IPS DF 19.7 (cell line): ENCODE measurements at places on chromosomes 3 and 15.

- DNase-seq = no peak
Measured at GRCh38 chr3:184337399-184337714, at the start of gene FAM131A. TSS of gene FAM131A (plus strand) at chr3:184337600. CDS start at chr3:184337631, 31 bp downstream.

GRCh38 chr3:5258526-5258925 lies 71.0 kb downstream of the EDEM1 start:
- DNase-seq = no peak

GRCh38 chr15:67501836-67502461 lies 19.0 kb upstream of the C15orf61 start:
- DNase-seq = no peak

DNA sequence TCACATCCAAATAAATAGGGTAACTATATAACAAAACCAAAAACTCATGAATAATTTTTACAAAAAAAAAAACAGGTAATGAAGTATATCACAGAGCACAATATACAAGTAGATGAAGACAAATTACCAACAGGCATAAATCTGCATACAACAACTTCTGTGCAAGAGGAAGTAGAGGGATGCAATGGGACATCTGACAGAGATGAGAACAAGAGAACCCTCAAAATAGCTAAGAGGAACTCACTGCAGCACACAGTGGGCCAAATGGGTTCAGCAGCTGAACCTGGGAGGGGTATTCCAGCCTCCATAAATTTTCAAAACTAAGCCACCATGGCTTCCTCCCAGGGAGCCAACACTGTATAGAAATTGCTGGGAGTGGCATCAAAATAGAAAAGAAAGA lies 9.6 kb upstream of the BTLA start:
- no peak for DNase-seq

DNA sequence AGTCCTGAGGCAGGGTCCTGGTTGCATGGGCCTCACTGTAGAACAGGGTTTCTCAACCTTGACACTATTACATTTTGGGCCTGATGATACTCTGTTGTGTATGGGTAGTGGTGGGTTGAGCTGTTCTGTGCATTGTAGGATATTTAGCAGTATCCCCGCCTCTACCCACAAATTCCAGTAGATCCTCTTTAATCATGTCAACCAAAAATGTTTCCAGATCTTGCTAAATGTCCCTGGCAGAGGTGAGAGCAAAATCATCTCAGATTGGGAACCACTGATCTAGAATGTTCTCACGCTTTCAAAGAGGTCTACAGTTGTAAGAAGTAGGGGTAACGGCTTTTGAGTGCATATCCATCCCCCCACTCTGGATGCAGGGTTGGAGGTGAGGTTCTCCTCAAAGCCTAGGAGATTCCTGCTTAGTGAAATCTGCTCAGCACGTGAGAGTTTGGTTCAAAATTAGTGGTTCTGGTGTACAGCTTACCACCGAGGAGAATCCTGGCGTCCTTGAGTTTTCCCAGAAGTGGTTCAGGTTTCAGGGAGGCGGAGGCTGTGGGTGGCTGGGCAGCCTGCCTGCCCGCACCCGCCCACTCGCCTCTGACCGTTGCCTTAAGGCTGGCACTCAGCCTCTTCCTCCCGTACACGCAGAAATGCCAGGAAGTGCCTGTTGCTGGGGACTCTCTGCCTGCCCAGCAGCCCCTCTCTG lies 5.3 kb downstream of the ACVR2B start:
- DNase-seq = no peak

GRCh38 chr15:83713242-83713641 lies 59.3 kb downstream of the ADAMTSL3 start:
- no peak for DNase-seq
